ENCODE measurements at places on chromosomes 2 and 18.

- DNase-seq, result no peak
Measured at GRCh38 chr18:50569930-50570329, 10.0 kb downstream of the MAPK4 start.

GRCh38 chr2:176781570-176782217, 430.9 kb upstream of the HNRNPA3 start:
- DNase-seq, result no peak

DNA sequence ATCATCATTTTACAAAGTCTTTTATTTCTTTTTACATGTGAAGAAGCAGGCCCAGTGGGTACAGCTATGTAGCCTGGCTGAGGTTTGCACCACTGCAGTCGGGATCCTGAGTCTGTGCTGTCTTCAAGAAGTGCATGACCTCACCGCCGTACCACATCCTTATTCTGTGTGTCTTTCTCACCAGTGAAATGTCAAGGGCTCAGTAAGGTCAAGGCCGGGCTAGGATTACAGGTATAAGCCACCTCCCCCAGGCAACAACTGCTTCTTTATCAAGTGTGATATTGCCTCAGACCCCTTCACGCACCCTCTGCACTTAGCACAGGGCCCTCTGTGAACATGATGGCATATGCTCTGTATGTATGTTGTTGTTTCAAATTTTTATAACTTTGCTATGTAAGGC, 76.7 kb downstream of the PIEZO2 start:
- no peak for DNase-seq

DNA sequence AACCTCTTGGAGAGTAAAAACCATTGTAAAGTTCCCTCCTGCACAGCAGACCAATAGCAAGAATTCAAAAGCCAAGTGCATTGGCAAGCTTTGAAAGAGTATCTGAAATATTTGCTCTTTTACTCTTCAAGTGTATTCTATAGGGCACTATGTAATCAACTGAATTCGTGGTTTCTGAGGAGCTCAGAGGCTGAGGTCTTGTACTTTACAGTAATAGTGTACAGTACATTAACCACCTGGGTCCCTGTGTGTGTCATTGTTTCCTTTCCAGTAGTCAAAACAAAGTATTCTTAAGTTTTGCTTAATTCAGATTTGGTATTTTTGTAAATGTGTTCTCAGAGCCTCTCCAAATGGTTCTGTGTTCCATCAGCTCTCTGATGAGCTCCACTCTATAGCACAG, 769.7 kb downstream of the LRRTM4 start:
- DNase-seq, result no peak

DNA sequence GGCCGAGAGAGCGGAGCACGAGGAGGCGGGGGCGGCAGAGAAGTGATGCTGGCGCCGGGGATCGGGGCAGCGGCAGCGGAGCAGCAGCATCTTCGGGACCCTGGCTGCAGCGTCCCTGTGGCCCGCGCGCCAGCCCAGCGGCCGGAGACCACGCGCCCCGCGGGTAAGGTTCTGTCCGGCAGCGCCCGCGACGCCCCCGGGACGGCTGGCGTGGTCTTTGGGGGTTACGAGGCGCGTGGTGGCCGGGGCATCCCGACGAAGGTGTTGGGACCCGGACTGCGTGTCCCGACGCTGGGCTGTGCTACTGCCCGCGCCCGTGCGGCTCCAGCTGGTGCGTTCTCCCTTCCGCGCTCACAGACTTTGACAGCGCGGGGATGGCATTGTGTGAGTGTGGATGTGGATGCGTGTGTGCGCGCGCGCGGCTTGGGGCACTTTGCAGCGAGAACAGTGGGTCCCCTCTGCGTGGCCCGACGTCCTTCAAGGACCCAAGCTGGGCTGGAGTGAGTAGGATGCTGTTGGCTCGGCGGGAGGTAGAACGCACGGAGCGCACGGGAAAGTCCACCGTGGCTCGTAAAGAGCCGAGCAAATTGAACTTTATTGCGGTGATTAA, 405.0 kb downstream of the XIRP2 start:
- peak; percentile 20 for DNase-seq

DNA sequence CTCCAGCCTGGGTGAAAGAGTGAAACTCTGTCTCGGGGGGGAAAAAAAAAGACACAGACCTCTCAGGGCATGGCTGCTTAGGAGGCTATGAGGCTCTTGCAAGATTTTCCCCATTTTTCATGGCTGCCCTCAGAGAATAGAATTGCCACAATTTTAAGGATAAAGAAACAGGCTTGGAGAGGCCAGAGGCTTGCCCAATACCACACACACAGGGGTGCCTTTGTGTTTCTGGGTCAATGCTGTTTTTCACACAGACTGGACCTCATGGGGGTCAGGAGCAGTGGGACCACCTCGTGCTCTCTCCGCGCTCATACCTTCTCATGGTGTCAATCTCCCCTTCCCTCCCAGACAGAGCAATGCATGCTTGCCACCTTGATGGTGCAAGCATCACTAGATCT, 65.4 kb upstream of the ST3GAL5 start:
- no peak for DNase-seq

GRCh38 chr2:235508371-235509160, 14.7 kb downstream of the AGAP1 start:
- DNase-seq, result no peak

GRCh38 chr18:57589161-57589560, 2.7 kb upstream of the FECH start:
- DNase-seq, result no peak

DNA sequence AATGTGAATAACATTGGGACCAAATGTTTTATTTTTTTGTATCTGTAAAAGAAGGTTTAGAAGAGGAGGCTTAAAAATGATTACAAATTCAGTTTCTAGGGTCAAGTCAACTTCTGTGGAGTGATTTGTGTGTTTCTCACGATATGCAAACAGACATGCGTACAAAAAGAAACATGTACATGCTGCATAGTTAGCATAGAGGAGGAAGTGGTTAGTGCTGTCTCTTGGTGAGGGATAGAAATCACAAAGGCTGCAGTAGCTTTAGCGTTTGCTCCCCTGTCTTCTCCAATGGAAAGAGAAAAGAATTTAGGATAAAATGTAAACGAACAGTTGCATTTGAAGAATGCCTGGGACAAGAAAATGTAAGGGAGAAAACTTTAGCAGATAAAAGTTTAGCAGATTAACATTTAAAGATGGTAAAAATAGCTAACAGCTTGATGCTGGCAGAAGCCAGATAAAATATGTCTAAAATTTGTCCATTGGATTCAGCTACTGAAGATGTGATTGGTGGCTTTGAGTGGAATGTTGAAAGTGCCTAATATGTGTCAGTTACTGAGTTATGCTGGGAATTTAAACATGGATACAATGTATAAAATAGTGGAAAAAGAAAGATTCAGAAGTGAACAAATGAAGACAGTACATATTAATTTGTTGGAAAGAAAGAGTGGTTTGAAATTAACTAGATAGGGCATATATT, 44.9 kb downstream of the MALT1 start:
- peak; percentile 28 for DNase-seq

GRCh38 chr2:51662187-51662586, 630.3 kb upstream of the NRXN1 start:
- no peak for DNase-seq

GRCh38 chr2:108910011-108910431, 79.0 kb downstream of the EDAR start:
- no peak for DNase-seq

GRCh38 chr2:19868224-19868623, 33.6 kb downstream of the TTC32 start:
- no peak for DNase-seq

GRCh38 chr2:163737190-163737439, 1.3 kb upstream of the FIGN start:
- no peak for DNase-seq

GRCh38 chr2:130766711-130767407, 11.5 kb downstream of the AMER3 start:
- no peak for DNase-seq

- no peak for DNase-seq
Measured at GRCh38 chr2:54665436-54665856, 58.0 kb upstream of the EML6 start.

- no peak for DNase-seq
Measured at GRCh38 chr2:224350703-224351102, 51.2 kb downstream of the FAM124B start.

DNA sequence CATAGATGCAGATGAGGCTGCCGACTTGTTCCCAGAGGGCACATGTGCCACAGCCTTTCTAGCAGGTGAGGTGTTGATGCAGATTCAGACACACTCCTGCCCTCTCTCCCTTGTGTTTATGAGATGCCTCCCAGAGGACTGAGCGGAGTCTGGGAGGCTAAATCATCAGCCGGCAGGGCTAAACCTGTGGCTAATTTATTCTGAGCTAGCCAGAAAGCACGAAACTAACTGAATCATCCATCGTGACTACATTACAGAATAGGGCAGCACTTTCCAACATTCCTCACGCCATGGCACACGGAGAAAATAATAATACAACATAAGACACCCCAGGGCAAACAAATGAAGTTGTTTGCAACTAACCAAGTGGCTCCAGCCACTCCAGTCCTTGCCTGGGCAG, 101.7 kb upstream of the FZD7 start:
- no peak for DNase-seq

DNA sequence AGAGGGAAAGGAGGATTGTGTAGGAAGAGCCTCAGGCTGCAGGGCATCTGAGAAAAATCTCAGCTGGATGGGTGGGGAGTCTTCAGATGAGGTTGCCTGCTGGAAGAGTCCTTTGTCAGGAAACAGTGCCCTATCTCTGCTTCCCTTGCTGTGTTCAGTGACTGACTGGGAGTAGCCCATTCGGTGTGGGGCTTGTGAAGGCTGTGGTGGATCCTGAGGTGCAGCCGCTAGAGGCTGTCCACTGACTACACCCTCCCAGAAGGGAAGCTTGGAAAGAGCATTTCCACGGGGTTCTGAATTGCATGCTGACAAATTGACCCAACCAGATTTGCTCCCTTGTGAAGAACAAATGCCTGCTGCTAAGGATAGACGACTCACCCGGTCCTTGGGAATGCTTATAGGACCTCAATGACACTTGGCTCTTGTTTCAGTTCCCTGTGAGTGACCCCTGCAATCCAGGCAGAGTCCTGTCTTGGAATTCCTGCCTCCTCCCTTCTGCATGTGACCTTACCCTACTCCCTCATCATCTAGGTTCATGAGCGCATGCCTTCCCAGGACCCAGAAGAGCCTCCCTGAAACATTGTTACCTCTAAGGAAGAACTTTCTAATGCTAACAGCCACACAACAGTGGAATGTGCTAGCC, 109.7 kb upstream of the FAM136A start:
- DNase-seq, result no peak

DNA sequence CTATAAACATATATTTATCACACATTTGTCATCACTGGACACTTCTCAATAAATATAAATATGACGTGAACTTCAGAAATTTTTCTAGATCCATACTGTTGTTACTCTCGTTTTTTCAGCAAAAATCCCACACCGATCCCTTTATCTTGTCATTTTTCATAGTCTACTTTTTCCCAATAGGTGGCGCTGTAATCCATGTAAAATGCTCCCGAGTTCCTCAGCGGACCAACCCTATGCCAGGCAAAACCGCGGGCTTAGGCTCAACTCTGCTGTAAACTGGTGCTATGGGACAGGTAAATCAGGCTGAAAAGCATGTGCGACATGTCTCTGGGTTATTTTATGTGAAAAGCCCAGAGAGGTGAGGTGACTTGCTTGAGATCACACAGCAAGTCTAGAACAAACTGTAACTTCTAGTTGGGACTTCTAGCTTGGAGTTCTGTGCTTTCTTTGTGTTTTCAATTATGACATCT, 104.0 kb downstream of the COBLL1 start:
- peak; percentile 13 for DNase-seq

GRCh38 chr2:113183264-113183663, 9.5 kb downstream of the PSD4 start:
- no peak for DNase-seq

DNA sequence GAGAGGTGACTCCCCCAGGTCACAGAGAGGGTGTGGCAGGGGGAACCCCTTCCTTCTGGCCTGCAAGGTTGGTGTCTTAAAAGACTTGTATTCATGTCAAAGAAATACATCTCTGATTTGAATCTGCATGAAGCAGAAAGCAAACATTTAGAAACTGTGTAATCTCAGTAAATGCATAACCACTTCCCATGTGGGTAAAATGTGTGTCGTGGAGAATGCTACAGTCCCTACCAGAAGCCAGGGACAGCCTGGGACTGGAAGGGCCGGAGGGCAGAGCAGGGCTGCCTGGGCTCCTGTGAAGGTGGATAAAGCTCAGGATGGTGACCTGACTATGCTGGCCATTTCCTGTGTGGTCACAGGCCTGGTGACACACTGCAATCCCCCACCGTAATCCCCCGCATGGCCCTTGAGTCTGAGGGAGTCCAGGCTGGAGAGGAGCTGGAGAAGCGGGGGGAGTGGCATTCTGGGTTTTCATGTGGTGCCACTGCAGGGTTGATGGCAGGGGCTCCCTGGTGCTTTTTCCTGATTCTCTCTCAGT, 102.2 kb downstream of the LRRC30 start:
- no peak for DNase-seq

DNA sequence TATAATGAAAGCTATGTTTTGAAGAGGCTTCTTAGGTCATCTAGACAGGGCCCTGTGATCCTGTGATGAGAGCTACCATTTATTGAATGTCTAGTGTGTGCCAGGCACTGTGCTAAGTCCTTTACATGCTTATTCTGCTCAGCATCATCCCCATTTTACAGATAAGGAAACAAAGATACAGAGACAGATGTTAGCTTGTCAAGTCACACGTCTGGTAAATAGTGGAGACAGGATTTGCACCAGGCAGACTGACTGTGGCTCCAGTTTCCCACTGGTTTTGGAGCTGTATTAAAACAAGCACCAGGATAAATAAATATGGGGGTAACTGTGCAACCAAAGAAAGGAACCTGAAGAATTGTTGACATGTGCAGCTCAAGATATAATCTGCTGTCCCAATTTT, 19.2 kb upstream of the EML6 start:
- no peak for DNase-seq

GRCh38 chr18:32730620-32731091, 42.2 kb downstream of the KLHL14 start:
- peak; percentile 32 for DNase-seq

GRCh38 chr2:61268249-61268648, 106.3 kb downstream of the C2orf74 start:
- DNase-seq, result no peak

DNA sequence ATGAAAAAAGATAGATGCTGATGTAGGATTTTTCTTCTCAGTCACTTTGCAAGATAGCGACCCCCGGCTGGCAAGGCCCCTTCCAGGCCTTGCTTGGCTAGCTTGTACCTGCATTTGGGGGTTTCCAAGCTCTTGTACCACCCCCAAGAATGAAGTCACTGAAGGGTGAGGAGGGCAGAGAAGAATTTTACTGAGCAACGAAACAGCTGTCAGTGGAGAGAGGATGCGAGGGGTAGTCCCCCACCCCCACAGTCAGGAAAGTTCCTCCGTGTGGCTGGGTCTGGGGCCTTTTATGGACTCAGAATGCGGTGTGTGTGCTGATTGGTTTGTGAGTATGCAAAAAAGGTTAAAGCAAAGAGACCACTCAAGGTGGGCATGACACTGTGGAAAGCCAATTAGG, 382.0 kb downstream of the GPD2 start:
- peak; percentile 9 for DNase-seq

GRCh38 chr2:237898057-237898414, 38.6 kb downstream of the RAMP1 start:
- DNase-seq, result no peak

GRCh38 chr2:8089596-8089995, 592.3 kb upstream of the ID2 start:
- no peak for DNase-seq

GRCh38 chr18:56702946-56703345, 51.8 kb downstream of the WDR7 start:
- no peak for DNase-seq

Data from GM06990 (cell line).